ENCODE measurements at places on chromosomes 11 and 22.

DNA sequence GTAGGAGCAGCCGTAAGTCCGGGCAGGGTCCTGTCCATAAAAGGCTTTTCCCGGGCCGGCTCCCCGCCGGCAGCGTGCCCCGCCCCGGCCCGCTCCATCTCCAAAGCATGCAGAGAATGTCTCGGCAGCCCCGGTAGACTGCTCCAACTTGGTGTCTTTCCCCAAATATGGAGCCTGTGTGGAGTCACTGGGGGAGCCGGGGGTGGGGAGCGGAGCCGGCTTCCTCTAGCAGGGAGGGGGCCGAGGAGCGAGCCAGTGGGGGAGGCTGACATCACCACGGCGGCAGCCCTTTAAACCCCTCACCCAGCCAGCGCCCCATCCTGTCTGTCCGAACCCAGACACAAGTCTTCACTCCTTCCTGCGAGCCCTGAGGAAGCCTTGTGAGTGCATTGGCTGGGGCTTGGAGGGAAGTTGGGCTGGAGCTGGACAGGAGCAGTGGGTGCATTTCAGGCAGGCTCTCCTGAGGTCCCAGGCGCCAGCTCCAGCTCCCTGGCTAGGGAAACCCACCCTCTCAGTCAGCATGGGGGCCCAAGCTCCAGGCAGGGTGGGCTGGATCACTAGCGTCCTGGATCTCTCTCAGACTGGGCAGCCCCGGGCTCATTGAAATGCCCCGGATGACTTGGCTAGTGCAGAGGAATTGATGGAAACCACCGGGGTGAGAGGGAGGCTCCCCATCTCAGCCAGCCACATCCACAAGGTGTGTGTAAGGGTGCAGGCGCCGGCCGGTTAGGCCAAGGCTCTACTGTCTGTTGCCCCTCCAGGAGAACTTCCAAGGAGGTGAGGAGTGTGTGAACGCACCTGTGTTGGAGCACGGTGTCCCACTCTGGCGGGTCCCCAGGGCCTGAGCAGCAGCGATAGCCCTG, at the start of gene TAGLN:
Gene TAGLN, plus strand, starts transcription at position 318 of the 863 bp plus-strand sequence. CDS start 3,644 bp downstream, outside the sequence.
- no peak for DNase-seq

- no peak for DNase-seq
These were observed 21.7 kb downstream of the SPATA19 start for GRCh38 chr11:133823614-133824013.

GRCh38 chr11:19929147-19929546, 216.5 kb downstream of the NAV2 start:
- no peak for DNase-seq

DNA sequence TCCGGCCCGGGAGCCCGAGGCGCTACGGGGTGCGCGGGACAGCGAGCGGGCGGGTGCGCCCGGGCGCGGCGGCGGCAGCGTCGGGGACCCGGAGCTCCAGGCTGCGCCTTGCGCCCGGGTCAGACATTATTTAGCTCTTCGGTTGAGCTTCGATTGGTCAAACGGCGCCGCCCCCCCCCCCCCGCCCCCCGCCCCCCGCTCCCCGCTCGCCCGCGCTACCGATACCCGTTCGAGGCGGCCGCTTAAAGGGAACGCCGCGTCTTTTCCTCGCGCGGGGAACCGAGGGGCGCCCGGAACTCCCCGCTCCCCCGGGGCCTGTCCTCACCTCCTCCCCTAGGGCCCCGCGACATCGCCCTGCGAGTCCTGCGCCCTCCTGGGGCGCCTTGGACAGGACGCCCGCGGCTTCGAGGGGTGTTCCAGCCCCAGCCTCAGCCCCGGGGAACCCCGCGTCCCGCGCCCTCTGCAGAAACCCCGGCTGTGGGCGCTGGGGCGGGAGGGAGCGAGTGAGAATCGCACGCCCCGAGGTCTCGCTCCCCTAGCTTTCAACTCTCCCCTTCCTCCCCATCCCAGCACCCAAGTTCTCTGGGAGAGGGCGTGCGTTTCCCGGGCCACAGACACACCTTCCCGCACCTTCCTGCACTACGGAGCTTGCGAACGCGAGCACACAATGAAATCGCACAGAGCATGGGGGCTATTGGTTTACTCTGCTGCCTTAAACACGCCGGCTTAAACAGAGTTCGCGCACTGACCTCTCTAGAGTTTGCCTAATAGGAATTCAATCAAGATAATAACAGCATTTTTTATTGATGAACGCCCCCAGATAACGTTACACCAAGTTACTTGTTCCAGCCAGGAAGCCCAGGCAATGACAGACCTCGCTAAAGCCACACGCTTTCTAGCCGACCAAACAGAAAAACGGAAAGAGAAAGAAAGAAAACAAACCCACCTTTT, at the start of gene BDNF:
Gene BDNF, minus strand, starts transcription at position 105 of the 951 bp plus-strand sequence. CDS start 41,891 bp downstream, outside the sequence.
- DNase-seq: no peak

GRCh38 chr11:47846998-47847397, 1.2 kb downstream of the NUP160 start:
- no peak for DNase-seq

- DNase-seq: no peak
These were observed 3.1 kb upstream of the PTS start for GRCh38 chr11:112223121-112223520.

DNA sequence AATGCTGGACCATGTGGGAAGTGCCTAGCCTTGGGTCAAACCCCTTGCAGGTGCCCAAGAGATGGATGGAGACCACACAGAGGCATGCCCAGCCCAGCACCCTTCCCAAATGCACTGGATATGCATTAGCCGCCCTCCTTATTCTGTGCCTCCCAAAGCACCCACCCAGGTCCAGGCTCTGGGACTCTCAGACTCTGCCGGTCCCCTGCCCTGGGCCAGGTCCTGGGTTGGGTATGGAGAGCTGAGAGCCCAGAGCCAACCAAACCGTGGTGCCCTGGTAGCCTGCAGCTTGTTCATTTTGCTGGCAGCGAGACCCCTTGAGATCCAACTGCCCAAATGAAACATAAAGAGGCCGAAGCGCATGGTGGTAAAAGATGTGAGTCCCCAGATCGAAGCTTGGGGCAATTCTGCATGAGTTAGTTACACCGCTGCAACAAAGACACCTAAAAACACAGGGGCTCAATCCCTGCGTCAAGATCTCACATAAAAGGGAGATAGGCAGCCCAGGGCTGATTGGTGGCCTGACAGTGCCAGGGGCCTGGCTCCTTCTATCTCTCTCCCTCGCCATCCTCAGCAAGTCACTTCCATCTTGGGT, 61.5 kb downstream of the MYEOV start:
- DNase-seq: no peak

DNA sequence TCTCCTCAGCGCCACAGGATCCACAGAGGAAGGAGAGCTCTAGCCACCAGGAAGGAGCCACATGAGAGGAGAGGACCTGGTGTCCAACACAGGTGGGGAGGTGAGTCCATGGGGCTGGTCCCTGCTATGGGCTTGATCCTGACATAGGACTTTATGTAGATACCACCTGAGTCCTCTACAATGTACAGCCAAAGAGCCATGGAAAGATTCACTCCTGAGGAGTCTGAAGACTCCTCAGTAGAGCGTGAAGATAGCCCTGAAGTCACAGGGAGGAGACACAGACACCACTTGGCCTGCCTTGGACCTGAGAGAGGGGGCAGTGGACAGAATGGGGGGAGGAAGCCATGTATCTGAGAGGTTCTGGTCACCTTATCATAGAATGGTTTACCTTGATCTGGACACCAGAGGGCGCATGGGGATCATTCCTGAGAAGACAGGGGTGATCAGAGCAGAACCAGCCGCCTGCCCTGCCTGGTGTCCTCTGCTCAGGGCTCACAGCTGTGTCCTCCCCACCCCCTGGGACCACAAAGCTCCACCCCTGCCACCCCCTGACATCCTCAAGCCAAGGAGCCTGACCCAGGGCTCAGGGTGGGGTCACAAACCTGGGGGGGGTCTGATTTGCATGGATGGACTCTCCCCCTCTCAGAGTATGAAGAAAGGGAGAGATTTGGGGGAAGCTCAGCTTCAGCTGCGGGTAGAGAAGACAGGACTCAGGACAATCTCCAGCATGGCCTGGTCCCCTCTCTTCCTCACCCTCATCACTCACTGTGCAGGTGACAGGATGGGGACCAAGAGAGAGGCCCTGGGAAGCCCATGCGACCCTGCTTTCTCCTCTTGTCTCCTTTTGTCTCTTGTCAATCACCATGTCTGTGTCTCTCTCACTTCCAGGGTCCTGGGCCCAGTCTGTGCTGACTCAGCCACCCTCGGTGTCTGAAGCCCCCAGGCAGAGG, 77.0 kb downstream of the ZNF280B start:
- no peak for DNase-seq

GRCh38 chr11:8871962-8872361, 39.0 kb upstream of the AKIP1 start:
- DNase-seq: no peak

GRCh38 chr22:39453765-39454378, 2.9 kb upstream of the MGAT3 start:
- no peak for DNase-seq

All from esophagus squamous epithelium (tissue), 5 donors.